ENCODE measurements at places on chromosomes 11 and 22.

DNA sequence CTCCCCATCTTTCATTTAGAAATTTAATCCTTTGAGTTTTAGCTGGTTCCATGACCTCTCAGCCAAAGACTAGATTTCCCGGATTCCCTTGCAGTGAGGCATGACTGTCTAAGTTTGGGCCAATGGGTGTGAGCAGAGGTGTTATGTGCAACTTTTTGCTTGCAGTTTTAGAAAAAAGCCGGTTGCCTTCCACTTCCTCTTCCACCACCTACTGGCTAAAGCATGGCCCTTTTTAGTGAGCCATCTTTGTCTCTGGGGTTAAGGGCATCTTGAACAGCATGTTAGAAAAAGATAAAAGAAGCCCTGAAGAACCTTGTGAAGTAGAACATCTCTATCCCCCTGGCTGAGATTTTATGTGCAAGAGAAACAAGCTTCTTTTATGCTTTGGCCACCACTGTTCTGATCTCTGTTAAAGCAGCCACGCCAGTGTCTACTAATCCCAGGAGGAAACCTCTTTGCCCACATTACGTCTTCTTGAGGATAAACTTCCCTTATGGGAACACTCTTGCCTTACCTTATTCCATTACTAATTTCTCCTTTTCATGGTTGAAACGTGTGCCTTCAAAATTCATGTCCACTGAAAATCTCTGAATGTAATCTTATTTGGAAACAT lies 279.9 kb downstream of the TENM4 start:
- peak; percentile 22 for DNase-seq

DNA sequence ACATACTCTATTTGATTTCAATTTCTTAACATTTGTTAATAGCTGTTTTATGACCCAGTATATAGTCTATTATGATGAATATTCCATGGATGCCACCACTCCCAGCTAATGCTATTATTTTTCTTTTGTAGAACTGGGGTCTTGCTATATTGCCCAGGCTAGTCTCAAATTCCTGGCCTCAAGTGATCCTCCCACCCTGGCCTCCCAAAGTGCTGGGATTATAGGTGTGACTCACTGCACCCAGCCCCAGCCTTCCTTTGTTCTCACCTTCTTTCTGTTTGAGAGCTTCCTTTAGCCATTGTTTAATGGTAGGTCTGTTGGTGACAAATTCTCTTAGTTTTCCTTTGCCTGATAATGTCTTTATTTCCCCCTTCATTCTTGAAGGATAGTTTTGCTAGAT lies 52.9 kb upstream of the AMOTL1 start:
- no peak for DNase-seq

- DNase-seq: no peak
Measured at GRCh38 chr11:40030867-40031266, 1428.6 kb downstream of the LRRC4C start.

GRCh38 chr11:26027887-26028286 lies 304.0 kb upstream of the ANO3 start:
- DNase-seq: no peak

DNA sequence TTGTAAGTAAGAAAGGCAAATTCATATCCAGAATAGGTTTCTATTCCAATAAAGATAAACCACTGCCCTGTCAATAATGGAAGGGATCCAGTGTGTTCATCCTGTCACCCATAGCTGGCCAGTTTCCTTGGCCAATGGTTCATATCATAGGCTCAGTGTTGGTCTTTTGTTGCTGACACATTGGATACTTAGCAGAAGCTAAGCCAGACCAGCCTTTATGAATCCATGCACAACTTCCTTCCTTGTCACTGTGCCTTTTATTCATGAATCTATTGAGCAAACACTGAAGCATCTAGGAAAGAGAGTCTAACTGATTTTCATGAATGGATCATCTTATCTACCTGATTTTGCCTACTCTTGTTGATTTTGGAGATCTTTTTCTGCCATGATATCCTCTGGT lies 20.0 kb downstream of the OR2AT4 start:
- DNase-seq: no peak

- no peak for DNase-seq
Measured at GRCh38 chr22:49566693-49567092, 261.0 kb downstream of the BRD1 start.

GRCh38 chr11:74418509-74418895 lies 20.3 kb upstream of the PGM2L1 start:
- DNase-seq: no peak

GRCh38 chr22:37627121-37627520 lies 12.3 kb upstream of the SH3BP1 start:
- DNase-seq: no peak

GRCh38 chr11:108302121-108302785 lies 79.4 kb downstream of the ATM start:
- no peak for DNase-seq

GRCh38 chr11:111793863-111794262 lies 27.7 kb upstream of the PPP2R1B start:
- DNase-seq: peak; percentile 42

GRCh38 chr22:34834059-34834458 lies 231.9 kb upstream of the ISX start:
- DNase-seq: no peak

GRCh38 chr11:130409594-130410388 lies 18.6 kb downstream of the ADAMTS8 start:
- no peak for DNase-seq

DNA sequence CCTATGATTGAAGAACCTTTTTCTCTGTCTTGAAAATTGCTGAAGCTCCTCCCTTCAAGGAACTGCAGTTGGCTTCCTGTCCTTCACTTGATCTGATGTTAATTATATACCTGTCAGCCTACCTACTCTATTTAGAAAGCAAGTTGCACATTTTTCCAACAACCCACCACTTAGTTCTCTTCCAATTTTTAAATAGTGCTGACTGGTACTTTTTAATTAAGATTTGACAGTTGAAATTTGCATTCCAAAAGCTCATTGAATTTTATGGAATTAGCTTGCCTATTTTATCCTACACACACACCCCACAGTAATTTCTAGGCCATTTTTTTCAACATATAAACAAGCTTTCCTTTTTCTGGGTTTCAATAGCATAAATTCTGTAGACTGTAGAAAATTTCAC lies 820.3 kb upstream of the FAT3 start:
- DNase-seq: no peak

GRCh38 chr22:46843821-46844255 lies 81.4 kb downstream of the TBC1D22A start:
- DNase-seq: no peak

DNA sequence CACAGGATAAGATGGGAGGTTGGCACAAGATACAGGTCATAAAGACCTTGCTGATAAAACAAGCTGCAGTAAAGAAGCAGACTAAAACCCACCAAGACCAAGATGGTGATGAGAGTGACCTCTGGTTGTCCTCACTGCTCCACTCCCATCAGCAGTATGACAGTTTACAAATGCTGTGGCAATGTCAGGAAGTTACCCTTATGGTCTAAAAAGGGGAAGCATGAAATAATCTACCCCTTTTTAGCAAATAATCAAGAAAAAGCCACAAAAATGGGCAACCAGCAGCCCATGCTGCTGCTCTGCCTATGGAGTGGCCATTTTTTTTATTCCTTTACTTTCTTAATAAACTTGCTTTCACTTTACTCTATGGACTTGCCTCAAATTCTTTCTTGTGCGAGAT lies 8.7 kb upstream of the PIWIL4 start:
- no peak for DNase-seq

- no peak for DNase-seq
Measured at GRCh38 chr11:73894725-73895335, 18.0 kb downstream of the PAAF1 start.

DNA sequence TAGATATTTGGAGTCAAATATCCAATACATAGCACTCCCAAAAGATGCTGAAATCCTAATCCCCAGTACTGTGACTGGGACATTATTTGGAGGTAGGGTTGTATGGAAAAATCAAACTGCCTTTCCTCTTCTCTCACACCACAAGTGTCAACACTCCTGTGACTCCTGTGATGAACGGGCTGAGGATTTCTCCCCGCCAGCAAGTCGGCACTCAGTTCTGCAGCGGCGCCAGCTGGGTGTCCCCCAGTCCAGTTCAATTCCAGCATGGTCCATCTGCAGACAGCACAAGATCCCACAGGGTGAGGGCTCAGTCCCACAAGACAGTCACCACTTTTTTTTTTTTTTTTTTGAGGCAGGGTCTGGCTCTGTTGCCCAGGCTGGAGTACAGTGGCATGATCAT lies 4.3 kb upstream of the PARVB start:
- DNase-seq: no peak

GRCh38 chr11:65400307-65401072 lies 14.1 kb downstream of the FRMD8 start:
- no peak for DNase-seq

DNA sequence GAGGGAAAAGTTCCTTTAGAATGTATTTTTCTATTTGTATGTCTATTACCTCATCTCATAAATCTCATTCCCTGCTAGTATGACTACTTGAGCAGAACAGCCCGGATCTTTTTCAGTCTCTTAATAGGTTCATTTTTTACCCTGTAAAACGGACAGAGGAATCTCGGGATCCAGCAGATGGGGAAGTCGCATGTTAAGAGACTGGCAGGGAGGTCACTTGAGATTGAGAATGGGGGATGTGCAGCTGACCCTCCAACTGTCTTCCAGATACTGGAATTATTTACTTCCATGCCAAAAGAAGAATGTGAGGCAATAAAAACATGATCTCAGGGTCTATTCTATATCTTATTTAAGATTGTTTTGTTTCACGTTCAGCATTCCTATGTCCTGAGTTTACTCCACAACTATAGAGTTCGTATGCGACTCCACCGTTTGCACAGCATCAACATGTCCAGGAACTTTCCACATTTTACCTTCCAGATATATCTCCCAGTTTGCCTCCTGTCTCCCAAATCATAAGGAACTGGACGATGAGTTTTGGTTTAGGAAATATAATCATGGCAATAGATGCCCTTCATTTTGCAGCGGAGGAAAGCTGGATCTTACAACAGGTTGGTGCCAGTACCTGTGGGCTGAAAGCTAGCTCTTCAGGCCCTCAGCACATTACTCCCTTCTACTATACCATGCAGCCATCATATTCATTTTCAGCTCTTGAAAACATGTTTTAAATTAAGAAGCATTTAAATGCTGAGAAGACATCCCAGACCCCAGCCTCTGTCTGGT lies 181.5 kb downstream of the MAML2 start:
- DNase-seq: peak; percentile 59

- no peak for DNase-seq
Measured at GRCh38 chr11:47489395-47489755, 40.4 kb upstream of the RAPSN start.

Data from stomach (tissue), 19 donors.